ENCODE measurements at places on chromosomes 4 and X.

- no peak overlapping the region for H3K27ac ChIP-seq
- DNase-seq, result no peak
- no peaks in the 10 kb centered on the region for H3K4me1 ChIP-seq
- H3K27me3 ChIP-seq, result no peaks in the 10 kb centered on the region
Measured at GRCh38 chr4:105191621-105192210, 45.0 kb downstream of the TET2 start.

DNA sequence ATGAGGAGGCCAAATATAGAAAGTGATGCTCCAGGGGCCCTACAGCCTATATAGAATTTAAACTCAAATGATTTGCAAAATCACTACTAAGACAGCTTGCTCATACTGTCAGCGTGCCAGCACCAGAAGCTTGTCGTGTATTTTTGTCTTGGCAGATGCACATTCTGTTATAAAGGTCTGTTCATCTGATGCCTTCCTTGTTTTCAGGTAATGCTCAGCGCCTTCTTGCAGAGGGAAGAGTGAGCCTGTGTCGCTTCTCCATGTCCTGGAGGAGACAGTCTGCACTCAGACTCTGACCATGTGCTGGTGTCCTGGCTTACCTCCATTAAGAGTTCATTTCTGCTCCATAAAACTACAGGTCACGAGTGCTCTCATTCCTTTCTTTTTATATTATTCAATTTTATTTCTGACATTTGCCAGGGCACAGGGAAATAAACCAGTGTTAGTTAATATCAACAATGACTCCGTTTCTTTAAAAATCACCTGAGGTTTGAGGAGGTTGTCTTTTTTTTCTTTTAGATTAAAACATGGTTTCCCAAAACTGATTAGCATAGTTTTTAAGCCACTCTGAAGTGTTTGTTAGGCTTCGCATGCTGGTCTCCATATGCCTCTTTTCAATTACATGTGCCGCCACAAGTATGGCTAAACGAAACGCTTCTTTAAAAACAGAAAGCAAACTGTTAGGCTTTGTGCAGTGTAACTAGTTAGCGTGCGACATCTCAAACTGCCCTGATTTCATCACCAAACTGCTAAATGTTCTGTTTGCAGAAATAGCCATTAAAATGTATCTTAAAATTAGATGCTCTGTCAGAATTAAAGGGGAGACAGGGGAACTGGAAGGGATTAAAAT is 215.2 kb upstream of the GK2 start:
- DNase-seq, result no peak
- H3K4me3 ChIP-seq, result no peak overlapping the region
- H3K4me1 ChIP-seq, result no peaks in the 10 kb centered on the region
- H3K36me3 ChIP-seq, result no peaks in the 10 kb centered on the region

DNA sequence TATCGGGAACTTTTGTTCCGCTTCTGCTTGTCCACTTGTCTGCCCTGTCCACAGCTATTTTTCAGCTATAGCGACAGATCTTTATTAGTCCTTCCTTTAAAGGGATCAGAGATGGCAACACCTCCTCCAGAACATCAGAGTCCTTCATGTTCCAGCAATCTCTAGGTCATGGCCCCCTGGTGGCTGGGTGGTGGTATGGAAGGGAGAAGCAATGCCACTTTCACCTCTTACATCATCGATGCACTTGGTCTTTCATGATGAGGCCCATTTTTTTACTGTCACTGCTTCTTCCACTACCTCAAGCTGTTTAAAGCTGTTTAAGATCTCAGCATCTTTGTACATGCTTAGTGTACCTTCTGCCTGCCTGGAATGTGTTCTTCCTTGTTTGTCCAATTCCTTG is 106.7 kb downstream of the ARHGAP6 start:
- DNase-seq, result peak; percentile 1
- H3K36me3 ChIP-seq, result no peaks in the 10 kb centered on the region
- no peaks in the 10 kb centered on the region for H3K4me1 ChIP-seq

DNA sequence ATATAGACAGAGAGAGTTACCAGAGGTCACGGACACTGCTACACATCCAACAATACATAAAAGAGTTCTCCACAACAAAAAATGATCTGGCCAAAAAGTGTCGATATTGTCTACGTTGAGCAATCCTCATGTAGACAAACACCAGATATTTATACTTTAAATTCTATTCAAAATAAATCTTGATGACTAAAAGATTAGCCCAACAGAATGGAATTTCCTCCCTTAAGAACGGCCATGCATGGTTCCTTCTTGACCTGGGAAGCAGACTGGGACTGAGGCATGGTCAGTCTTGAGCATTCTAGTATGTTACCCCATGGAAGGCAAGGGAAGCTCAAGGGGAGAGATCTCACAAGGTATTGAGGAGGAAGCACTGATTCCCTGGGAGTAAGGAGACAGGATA is 43.5 kb downstream of the LHFPL1 start:
- H3K36me3 ChIP-seq, result no peaks in the 10 kb centered on the region
- no peaks in the 10 kb centered on the region for H3K27me3 ChIP-seq
- no peak overlapping the region for H3K4me3 ChIP-seq
- DNase-seq, result no peak

DNA sequence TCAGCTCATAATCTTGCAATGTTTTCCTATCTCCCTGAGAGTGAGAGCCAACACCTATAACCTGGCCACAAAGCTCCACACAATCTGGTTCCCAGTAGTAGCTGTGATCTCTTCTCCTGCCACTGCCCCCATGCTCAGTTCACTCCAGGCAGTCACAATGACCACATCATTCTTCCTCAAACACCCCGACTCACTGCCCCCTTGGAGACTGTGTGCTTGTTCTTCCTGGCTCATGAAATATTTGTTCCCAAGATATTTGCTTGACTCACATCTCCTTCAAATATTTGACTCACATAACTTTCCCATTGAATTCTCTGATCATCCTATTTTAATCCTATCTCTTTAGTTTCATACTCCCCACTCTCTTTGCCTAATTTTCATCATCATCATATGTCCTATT is 173.7 kb downstream of the AREG start:
- H3K27me3 ChIP-seq, result no peaks in the 10 kb centered on the region
- no peaks in the 10 kb centered on the region for H3K4me1 ChIP-seq
- H3K4me3 ChIP-seq, result no peak overlapping the region
- no peaks in the 10 kb centered on the region for H3K36me3 ChIP-seq
- no peak for DNase-seq
- H3K27ac ChIP-seq, result no peak overlapping the region

DNA sequence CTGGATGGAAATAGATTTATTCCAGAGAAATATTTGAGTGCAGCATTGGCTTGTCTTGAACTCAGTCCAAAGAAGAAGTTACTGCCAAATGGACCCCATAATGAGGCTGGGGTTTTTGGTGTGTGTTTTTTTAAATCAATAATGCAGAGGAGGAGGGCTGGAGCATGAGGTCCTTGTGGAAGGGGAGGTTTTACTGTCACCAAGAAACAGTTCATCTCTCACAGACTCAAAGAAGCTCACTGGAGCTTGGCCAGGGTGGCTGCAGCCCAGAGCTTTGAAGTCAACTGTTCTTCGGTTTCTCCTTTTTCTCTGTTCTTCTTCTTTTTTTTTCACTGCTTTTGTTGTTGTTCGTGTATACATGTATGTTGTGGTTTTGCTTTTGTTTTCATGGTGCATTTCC is 377.7 kb downstream of the FBXW7 start:
- no peaks in the 10 kb centered on the region for H3K27me3 ChIP-seq
- no peaks in the 10 kb centered on the region for H3K4me1 ChIP-seq

DNA sequence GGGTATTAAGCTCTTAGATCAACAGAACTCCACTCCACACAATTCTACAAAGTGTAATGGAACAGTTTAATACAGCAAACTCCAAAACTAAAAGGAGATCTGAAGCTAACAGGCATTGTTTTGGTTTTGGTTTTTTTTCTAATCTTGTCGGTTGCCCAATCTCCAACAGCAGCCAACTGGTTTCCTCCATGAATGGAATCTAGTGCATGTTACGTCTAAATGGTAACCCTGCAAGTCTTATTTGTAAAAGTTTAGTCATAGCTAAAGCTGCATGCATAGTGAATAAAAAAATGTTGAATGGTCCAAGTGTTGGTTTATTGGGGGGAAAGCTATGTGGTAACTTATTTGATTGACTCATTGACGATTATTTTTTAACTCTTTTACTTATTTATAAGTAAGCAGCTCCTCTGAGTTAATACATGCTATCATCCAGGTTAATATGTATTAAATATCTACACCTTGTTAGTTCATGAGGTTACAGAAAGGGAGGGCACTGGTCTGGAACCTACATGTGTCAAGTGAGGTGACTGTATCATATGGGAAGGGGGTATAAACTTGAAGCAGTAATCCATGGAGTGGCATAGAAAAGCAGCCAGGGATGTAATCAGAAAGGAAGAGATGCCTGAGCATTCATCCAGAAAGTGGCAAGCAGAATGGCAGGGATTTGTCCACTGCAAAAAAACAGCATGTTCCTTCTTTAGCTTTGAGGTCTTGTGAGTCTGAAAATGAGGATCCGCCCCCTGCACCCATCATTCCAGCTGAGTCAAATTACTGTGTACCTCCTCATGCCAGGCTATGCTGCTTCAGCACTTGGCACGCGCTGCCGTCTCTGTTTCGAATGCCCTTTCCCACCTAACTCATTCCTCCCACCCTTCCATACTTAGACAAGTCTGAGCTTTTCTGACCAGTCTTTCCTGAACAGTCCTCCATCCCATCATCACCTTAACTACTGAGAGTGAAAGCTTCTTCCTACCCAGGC is 81.7 kb downstream of the PDGFC start:
- H3K4me1 ChIP-seq, result no peaks in the 10 kb centered on the region
- no peak overlapping the region for H3K27ac ChIP-seq
- H3K4me3 ChIP-seq, result no peak overlapping the region
- no peaks in the 10 kb centered on the region for H3K27me3 ChIP-seq

DNA sequence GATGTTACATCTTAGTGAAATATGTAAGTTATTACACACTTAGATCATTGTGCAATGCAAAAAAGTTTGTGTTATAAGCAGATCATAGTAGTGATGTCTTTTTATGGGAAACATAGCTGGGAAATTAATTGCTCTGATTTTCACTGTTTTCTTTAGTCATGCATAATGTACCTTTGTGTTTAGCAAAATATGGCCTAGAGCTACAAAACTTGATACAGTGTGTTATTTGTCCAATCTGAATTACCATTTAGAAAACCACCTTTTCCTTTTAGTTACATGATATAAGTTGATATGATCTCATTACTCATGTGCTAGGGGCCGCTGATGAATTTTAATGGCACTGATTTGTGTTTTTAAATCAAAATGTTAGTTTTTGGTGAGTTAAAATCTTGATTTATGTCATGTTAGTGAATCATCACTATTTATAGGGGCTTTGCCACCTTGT is 2.0 kb downstream of the BMPR1B start:
- no peak overlapping the region for H3K4me3 ChIP-seq
- H3K4me1 ChIP-seq, result peaks cover 2% of the 10 kb centered on the region
- no peak for DNase-seq
- H3K27me3 ChIP-seq, result peaks cover 13% of the 10 kb centered on the region
- no peaks in the 10 kb centered on the region for H3K36me3 ChIP-seq

- H3K27me3 ChIP-seq, result no peaks in the 10 kb centered on the region
- no peak overlapping the region for H3K4me3 ChIP-seq
- no peak for DNase-seq
- H3K4me1 ChIP-seq, result no peaks in the 10 kb centered on the region
- no peaks in the 10 kb centered on the region for H3K36me3 ChIP-seq
- no peak overlapping the region for H3K27ac ChIP-seq
Measured at GRCh38 chr4:13793020-13793710, 165.6 kb upstream of the BOD1L1 start.

GRCh38 chr4:1376841-1377605 is 29.2 kb downstream of the NKX1-1 start:
- no peak for DNase-seq
- H3K4me1 ChIP-seq, result no peaks in the 10 kb centered on the region
- H3K36me3 ChIP-seq, result peaks cover 28% of the 10 kb centered on the region
- no peak overlapping the region for H3K27ac ChIP-seq

- H3K4me1 ChIP-seq, result no peaks in the 10 kb centered on the region
- DNase-seq, result no peak
- H3K4me3 ChIP-seq, result no peak overlapping the region
- H3K27me3 ChIP-seq, result no peaks in the 10 kb centered on the region
- H3K36me3 ChIP-seq, result no peaks in the 10 kb centered on the region
- no peak overlapping the region for H3K27ac ChIP-seq
Measured at GRCh38 chr4:89563431-89563830, 255.8 kb upstream of the GPRIN3 start.

DNA sequence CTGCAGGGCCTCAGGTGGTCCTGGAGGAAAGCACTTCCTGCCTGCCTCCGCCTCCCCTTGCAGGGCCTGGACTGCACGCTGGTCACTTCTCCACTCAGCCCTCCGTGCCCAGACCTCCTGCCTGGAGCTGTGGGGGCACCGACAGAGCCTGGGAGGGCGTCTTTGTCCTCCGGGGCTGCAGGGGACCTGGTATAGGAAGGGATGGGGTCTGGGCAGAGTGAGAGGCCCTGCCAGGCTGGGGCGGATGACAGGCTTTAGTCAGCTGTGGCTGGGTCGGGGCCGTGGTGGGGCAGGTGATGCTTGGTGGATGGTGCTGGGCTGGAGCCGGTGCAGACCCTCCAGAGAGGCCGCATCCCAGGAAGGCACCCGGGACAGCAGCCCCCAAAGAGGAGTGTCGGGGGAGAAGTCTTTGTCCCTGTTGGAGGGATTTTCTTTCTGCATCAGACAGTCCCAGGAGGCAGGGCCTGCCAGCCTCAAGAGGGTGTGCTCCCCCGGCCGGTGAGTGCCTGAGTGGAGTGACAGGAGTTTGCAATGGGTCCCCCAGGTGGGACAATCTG is 1.3 kb downstream of the DOK7 start:
- H3K4me1 ChIP-seq, result no peaks in the 10 kb centered on the region
- H3K27ac ChIP-seq, result no peak overlapping the region
- no peak overlapping the region for H3K4me3 ChIP-seq
- peaks cover 17% of the 10 kb centered on the region for H3K27me3 ChIP-seq
- H3K36me3 ChIP-seq, result no peaks in the 10 kb centered on the region
- DNase-seq, result no peak

DNA sequence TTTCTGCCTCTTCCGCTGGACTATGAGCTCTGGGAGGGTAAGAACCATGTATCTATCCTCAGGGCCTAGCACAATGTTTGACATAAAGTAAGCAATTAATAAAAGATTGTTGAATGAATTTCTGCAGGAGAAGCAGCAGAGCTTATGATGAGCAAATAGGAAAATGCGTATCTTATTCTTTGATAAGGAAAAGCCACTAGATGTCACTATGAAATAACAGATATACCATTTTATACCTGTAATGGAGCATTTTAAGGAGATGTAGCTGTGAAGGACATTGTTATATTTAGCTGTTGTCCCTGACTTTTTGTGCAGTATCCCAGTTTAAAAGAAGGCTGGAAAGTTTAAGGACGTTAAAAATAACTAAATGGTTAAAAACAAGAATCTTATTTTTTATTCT is 147.2 kb upstream of the MBNL3 start:
- no peak overlapping the region for H3K4me3 ChIP-seq
- no peak overlapping the region for H3K27ac ChIP-seq
- no peak for DNase-seq
- no peaks in the 10 kb centered on the region for H3K4me1 ChIP-seq

DNA sequence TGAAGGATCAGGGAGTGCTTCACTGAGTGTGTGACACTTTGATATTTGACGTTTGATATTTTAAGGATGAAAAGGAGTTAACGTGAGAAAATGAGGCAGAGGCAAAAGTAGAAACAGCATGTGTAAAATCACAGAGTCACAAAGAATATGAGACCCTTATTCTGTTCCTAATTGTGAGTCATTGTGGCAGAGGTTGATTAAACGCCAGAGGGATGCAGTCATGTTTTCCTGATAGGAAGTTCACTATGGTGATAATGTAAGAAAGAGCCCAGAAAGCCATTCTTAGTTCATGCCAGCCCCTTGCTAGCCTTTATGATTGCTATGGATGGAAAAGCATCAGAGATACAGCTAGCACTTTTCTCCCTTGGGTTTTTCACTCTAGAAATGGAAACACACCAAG is 33.5 kb upstream of the IGSF1 start:
- no peak overlapping the region for H3K4me3 ChIP-seq
- no peak overlapping the region for H3K27ac ChIP-seq
- no peaks in the 10 kb centered on the region for H3K4me1 ChIP-seq
- no peaks in the 10 kb centered on the region for H3K36me3 ChIP-seq
- no peak for DNase-seq

Data from effector memory CD4-positive, alpha-beta T cell (primary cell).